ENCODE measurements at places on chromosomes 6 and 20.

GRCh38 chr6:145815309-145816274 lies 997 bp upstream of the FBXO30 start:
- DNase-seq = peak; percentile 71

GRCh38 chr6:44841829-44842228 lies 454.3 kb downstream of the CDC5L start:
- DNase-seq = no peak

GRCh38 chr20:14832630-14833029 lies 495.2 kb upstream of the FLRT3 start:
- no peak for DNase-seq

DNA sequence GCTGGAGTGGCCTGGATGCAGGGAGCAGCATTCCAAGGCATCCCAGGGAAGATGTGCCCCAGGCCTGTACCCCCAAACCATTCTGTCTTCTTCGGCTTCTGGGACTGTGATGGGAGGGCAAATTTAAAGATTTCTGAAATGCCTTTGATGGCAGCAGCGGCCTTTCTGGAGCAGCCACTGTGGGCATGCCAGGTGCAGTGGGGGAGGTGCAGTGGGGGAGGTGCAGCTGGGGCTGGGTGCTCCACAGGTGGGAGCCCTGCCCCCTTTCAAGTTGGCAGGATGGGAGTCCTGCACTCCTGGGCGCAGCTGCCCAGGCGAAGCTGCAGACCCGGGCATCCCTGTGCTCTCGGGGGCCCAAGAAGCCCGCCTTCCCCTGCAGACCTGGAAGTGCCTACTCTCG lies 293.5 kb upstream of the MOCS1 start:
- DNase-seq = no peak

DNA sequence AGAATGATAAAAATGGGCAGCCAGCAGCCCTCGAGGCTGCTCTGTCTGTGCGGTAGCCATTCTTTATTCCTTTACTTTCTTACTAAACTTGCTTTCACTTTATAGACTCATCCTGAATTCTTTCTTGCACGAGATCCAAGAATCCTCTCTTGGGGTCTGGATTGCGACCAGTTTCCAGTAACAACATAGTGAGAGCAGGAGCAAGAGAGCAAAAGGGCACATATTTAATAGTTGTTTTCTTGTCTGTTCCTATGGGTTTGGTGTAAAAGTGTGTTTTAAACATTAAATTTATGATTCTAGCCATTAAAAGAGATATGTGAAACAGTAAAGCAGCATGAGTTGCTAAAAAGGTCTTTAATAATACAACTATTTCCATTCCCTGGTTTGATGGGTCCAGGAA lies 78.8 kb upstream of the OPRM1 start:
- no peak for DNase-seq

- no peak for DNase-seq
These were observed 241.4 kb upstream of the SOX4 start for GRCh38 chr6:21352131-21352530.

GRCh38 chr6:156107624-156108101 lies 652.0 kb upstream of the NOX3 start:
- DNase-seq = no peak

DNA sequence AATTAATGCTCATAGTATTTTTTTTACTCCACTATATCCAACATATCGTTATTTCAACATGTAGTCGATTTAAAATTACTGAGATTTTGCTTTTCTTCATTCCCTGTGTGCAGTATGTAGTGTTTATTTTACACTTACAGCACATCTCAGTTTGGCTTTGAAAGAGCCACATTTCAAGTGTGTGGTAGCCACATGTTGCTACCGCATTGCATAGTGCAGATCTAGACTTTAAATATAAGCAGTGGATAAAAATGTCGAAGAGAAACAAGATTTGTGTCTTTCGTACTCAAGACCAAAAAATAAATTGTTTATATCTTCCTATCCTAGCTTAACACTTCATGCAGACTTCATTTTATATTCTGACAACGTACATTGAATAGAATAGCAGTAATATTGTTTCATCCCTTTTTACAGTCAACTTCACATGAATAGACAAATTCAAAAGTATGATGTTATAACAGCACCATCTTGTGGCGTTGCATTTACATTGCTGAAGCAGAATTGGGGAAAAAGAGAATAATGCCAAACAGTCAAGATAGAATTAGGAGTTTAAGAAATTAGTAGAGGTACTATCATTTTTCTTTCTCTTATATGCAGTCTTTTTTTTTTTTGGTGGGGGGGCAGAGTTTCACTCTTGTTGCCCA lies 29.9 kb downstream of the FBXO5 start:
- DNase-seq = no peak

DNA sequence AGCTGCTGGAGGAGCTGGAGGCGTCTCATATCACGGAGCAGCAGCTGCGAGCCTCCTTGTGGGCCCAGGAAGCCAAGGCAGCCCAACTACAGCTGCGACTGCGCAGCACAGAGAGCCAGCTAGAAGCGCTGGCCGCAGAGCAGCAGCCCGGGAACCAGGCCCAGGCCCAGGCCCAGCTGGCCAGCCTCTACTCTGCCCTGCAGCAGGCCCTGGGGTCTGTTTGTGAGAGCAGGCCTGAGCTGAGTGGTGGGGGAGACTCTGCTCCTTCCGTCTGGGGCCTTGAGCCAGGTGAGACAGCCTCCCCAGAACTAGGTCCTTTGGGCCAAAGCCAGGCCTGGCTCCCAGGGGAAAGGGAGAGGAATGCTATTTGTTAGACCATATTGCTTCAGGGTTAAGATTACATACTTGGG lies 31.7 kb downstream of the C20orf173 start:
- peak; percentile 94 for DNase-seq

- DNase-seq = no peak
These were observed 139.7 kb downstream of the SYNDIG1 start for GRCh38 chr20:24608926-24609667.

DNA sequence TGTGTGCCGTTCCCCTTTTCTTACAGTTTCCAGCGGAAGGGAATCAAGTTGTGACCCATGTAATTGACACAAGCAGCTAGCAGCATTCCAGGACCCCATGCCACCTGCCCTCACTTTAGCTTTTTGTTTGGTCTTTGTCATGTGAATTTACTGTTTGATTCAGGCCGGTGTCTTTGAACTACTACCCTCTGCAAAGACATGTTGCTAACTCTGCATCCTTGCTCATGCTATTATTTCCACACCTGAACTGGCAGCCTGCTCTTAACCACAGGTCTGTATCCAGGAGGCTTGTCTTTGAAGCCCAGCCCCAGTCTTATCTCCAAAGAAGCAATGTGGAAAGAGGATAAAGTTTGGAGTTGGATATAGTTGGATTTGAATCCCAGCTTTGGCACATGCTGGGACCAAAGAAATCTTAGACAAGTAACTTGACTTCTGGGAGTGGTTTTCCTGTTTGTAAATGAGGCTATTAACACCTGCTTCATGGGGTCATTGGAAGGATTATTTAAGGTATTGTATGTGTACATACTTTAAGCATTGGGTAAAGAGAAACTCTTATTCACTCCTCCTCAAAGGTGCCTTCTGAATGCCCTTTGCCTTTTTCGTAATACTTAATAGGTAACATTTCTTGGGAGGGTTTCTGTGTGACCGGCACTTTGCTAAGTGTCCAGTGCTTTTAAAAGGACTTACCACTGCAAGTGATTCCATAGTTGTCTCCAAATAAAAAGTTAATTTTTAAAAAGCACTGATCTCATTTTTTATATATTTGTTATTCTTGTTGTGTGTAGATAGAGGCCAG lies 52.4 kb downstream of the RALY start:
- DNase-seq = no peak

GRCh38 chr6:104862456-104862855 lies 2.7 kb upstream of the HACE1 start:
- no peak for DNase-seq

DNA sequence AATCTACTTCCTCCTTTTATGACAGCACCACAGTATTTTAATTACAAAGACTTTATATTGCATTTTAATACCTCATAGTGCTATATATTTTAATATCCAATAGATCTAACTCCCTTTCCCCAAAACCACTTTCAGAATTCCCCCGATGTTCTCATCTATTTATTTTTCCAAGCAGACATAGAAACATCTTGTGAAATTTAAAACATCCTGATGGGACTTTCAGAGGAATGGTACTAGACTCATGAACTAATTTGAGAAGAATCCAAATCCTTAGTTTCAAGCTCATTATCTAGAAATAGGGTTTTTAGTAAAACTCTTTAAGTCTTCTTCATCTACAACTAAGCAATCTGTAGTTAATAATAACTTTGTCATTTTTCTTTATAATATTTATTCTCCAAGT lies 97.0 kb downstream of the TRERF1 start:
- DNase-seq = no peak

DNA sequence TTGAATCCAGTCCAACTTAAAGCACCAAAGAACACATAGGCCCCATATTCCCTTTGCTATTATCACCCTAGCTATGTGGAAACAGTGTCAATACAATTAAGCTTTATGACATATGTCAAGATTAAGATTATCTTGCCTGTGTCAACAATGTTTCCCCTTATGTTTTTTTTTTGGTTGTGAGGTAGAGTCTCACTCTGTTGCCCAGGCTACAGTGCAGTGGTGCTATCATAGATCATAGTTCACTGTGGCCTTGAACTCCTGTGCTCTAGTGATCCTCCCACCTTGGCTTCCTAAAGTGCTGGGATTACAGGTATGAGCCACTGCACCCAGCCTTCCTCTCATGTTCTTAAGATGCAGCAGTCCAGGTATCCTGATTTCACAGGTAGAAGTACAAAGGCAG lies 17.8 kb downstream of the AFG1L start:
- DNase-seq = no peak

All from sigmoid colon (tissue), 7 donors.